ENCODE measurements at places on chromosomes 6 and 20.

DNA sequence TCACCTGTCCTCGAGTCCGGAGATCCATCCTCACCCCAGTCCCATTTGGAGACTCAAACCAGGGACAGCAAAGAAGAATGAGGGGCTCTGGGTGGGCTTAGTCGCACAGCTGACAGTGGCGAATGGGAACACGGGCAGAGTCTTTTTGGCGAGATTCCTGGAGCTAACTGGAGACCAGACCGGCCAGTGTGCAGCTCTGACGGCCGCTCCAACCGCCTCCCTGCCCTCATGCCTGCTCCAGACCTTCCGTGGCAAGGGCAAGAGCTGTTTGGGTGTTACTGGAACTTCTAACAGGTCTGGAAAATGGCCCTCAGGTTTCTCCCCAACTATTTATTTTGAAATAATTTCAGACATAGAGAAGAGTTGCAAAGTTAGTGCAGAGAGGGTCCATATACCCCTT lies 75.6 kb downstream of the IRF4 start:
- DNase-seq: no peak

- DNase-seq: no peak
Observed at GRCh38 chr20:46509523-46509922, 3.8 kb downstream of the ZNF334 start.

DNA sequence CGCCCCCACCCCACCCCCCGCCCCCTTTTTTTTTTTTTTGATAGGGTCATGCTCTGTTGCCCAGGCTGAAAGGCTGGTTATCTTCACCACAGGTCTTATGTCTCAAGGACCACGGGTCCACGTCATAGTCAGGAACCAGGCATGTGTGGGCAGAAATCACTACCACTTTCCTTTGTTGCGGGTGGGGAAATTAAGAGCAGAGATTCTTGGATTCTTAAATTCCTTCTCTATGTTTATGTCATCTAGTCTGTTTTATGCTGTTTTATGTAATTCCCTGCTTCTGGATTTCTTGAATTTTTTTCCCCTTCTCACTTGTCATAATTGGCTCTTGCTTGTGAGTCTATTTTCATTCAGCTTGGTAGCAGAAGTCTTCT lies 25.8 kb upstream of the PLCG1 start:
- no peak for DNase-seq

- DNase-seq: no peak
Observed at GRCh38 chr6:10410207-10411050, 4.4 kb downstream of the TFAP2A start.

GRCh38 chr6:22784601-22785410 lies 215.4 kb downstream of the HDGFL1 start:
- no peak for DNase-seq

DNA sequence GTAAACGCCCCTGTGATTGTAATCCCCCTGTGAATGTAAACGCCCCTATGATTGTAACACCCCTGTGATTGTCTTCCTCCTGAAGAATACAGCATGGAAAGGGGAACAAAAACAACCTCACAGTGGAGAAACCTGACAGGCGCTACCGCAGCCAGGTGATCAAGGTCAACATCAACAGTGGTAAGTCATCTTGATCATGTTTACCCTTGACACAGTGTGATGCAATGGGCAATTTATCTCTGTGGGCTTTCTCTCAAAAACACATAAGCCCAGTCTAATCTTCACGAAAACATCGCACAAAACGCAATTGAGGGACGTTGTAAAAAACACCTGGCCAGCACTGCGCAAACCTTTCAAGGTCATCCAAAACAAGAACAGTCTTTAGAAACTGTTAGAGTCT lies 277.2 kb downstream of the PRKN start:
- DNase-seq: no peak

DNA sequence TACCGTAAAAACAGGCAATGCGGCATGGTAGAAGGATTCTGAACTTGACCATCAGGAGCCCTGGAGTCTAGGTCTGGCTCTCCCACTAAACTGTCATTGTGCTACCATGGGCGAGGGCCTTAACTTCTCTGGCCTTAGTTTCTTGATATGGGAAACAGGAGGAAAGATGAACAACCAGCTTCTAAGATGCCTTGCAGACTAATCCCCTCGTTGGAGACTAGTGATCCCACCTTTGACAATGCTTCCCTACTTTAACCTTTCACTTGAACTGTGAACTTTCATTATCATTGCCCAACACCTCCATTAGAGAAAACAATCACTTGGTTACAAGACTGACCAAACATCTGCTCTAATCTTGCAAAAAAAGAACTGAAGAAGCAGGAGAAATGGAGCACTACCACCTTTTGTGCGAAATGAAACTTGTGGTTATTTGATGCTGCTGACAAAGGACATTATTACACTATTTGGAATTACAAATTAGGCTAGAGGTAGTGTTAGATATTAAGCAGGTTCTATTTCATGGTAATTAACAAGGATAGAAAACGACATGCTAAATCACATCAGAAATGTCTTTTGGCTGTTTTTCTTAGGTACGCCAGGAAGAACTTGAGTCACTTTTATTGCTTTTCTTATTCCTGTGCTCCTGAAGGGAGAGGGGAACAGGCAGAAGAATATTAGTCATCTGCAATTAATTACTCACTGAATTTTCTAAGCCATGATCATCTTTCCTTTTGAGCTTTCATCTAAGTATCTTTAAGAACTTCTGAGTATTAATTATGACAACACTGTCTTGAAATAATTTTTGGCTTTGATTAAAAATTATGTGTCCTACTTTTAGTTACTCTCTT lies 39.1 kb upstream of the ARHGAP18 start:
- DNase-seq: no peak

DNA sequence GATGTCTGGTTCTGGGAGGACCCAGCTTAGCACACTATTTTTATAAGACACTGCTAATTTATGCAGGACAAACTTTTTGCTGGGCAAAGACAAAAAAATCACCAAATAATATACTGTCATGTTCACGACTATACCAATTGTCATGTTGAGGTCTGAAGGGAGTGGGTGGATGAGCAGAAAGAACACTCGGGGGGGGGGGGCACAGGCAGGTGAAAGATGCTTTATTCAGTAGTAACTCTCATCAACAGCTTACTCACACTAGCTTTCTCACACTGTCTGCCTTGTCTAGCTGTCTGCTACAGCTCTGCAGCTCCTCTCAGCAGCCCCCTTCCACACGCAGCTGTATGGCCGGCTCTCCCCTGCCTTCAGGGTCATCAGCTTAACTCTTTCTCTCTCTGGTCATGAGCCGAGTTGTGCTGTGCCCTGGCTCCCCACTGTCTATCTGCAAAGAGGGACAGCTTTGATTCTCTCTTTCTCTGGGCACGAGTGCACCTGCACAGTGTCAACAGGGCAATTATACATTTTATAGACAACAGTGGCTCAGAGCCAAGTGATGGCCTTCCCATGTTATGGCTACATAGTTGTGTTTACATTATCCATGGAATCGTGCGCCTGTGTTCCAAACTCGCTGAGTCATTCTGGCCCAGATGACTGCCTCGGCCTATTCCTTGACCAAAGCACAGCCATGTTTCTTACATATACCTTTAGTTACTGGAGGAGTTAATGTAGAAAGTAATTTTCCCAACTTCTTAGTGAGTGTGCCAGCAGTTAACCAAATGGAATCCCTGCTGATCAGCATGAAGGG lies 187.7 kb upstream of the PRSS16 start:
- DNase-seq: no peak

GRCh38 chr20:42795111-42795695 lies 394.5 kb downstream of the PTPRT start:
- DNase-seq: no peak

- DNase-seq: no peak
Observed at GRCh38 chr6:21628160-21628559, 34.6 kb downstream of the SOX4 start.

- no peak for DNase-seq
Observed at GRCh38 chr20:61055180-61056010, 196.7 kb upstream of the CDH4 start.

DNA sequence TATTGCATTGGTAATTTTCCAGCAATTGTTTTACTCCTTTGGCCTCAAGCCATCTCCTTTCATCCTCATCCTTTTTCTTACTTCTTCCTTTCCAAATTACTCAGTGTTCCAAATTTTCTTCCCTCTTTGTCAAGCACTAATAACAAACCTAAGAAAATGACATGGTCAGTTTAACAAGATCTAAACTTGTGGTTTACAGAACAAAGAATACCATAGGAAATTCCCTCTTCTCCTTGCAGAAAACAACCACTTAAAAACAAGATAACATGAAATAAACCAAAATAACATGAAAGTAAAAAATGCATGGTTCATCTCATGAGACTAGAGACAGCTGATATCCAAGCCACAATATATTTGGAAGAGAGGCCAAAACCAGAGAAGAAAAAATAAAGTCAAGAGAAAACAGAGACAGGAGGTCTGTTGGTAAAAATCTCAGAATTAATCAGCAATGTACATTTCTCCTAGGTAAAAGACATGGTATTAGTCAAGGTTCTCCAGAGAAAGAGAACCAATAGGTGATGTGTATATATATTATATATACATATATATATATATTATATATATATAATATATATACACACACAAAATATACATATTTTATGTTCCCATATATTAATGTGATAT lies 51.0 kb upstream of the SENP6 start:
- no peak for DNase-seq

DNA sequence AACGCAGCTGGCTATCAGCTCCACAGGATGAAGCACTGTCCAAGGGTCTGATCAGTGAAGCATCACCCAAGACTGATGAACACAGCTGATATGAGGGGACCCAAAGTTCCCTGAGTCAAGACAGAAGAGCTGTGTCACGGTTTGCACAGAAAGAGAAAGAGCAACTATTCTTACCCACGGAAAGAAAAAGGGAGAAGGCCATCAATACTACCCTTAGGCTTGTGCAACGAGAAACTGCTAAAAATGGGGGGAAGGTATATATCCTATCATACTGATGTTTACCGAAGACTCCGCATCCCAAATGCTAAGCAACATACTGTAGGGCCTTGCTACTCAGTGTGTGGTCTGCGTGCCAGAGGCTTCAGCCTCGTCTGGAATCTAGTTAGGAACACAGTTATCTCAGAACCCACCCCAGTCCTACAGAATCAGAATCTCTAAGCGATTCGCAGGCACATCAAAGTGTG lies 665 bp downstream of the FASTKD5 start:
- peak; percentile 12 for DNase-seq

DNA sequence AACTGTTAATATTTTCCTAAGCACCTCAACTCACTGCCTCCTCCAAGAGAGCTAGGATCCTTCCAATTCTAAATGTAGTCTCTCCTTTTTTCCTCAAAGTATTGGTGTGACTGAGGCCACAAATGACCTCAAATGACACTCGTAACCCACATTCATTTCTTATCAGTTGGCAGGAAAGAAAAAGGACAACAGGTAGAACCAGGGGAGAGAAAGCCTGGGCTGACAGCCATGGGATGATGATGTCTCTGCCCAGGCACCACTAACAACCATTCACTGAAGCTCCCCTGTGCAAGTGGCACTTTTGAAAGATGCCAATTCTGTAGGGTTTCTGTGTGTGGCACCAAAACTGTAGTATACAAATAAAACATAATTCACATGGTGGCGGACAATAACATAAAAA lies 7.4 kb downstream of the ZBTB24 start:
- DNase-seq: no peak

- no peak for DNase-seq
Observed at GRCh38 chr6:106318851-106319250, 6.7 kb downstream of the ATG5 start.

DNA sequence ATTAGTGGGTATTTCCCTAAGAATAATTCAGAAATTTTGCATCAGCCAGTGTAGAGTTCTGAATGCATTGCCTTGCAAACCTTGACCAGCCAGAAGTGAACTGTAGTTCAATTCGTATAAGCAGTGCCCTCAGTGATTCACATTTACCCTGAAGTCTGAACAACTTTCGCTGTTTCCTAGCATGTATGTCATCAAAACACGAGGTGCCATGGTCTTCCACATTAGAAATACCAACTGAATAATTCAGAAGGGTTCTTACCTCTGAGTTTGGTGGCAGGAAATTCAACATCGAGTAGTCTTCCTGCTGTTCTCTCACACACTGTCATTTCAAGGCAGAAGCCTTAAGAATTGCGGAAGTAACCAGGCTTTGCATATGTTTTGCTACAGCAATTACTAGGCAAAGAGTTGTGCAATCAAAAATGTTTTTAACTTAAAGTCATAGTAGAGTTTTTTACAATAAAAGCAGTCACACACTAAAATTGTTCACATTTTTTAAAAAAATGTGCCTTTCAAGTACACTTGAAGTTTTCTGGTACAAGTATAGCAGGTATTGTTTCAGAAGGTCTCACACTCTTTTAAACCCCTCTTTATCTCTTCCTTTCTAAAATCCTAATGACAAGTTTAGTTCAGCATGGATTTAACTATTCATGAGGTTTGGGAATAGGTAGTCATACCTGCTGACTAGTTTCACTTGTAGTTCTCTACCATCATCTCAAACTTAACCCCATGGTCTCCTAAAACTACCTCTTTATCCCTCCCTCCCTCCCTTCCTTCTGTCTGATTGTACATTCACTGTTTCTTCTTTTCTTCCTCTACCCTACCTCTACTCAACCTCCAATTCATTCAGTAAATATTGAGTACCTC lies 118.3 kb downstream of the STXBP5 start:
- DNase-seq: peak; percentile 37

- DNase-seq: no peak
Observed at GRCh38 chr20:19775353-19776253, 17.5 kb downstream of the RIN2 start.

GRCh38 chr20:47357296-47358038 lies 968 bp upstream of the ZMYND8 start:
- DNase-seq: peak; percentile 73

- DNase-seq: no peak
Observed at GRCh38 chr6:141413196-141413595, 719.5 kb upstream of the GJE1 start.

DNA sequence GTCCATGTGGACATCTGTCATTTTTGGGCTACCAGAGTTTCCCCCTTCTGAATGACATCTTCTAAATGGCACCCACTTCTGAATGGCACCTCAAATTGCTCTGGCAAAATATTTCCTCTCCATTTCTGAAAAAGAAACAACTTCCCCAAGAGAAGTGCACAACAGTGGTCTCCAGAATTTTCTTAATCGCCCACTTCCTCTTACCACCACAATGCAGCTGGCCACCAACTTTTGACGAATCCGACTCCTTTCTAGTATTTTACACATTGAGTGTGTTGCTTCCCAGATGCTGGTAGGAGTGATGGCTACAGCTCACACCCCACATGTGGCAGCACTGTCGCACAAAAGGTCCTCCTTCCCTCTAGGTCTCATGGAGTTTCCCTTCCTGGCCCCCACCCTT lies 216.1 kb downstream of the FOXA2 start:
- DNase-seq: no peak

DNA sequence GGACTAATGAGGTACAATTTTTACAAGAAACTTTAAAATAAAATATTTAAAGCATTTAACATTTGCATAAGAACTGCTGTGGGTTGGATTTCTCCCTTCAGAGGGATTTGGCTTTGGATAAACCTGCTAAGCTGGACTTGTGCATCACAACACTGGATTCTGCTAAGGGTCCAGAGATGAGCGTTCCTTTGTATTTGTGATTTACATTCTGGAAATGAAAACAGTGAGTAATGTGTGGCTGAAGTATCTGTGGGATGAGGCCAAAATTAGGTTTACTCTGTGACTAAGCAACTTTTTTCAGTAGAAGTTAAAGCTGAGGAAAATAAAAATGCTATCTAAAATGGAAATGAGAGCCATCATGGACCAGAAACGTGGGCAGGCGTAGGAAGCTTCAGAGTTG lies 494.3 kb downstream of the EPM2A start:
- DNase-seq: no peak

All from activated CD4-positive, alpha-beta T cell treated with anti-CD3 and anti-CD28 coated beads, Interleukin-2, amount 10 ng/mL, durations not matched to agents 7 days and 5 days (primary cell).